Activated CD8-positive, alpha-beta memory T cell treated with anti-CD3 and anti-CD28 coated beads, Interleukin-2, amount 50 U/mL, for 4 hours (primary cell): ENCODE measurements at places on chromosomes 13 and 19.

DNA sequence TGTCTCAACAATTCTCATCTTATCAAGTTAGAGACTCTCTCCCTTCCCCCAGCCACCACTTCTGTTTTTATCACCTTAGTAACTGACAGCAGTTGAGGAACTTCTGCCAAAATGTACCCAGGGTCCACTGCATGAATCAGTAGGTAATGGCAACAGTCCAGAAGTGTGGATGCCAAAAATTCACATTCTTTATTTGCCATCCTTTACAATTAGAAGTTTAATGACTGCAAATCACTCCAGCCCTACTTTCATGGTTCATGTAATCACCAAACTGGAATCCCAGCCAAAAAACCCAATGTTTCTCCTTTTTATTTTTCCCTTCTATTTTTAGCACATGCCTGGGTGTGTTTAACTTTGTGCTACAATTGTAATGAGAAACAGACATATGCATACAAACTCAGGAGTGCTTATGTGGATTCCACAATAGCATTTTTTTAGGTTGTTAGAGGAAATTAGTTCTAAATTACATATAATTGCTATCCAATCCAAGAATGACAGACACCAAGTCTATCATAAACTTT lies 243.5 kb downstream of the RGCC start:
- DNase-seq: no peak

DNA sequence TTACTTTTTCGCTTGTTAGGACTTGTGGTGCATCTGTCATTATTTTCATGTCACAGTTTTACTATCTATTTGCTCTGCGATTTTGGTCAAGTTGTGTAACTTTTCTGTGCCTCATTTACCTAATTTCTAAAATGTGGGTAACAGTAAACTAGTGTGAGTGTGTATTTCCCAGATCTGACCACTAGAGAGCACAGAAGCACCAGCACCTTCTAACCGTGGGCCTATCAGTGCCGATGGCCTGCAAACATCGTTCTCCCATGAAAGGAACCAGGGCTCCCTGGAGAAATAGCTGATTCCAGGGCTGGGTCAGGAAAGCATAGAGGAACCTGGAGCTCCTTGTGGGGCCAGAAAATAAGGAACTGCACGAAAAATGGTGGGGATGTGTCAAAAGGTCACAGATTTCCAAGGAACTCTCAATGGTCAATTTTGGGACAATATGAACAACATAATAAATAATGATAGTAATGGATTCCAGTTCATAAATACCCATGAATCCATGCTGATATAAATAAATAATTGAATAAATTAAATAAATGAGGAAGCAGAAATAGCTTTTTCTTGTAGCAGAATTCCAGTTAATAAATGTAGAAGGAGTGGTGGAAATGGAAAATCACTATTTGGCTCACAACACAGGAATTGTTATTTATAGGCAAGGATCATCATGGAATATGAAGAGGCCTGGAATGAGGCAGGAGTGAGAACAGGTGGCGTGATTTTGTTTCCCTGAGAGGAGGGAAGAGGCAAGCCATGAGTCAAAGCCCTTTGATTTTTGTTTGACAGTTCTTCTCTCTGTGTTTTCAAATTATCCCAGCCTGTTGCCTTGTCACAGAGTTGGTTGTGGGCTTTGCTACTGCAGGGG lies 31.1 kb downstream of the CEACAM8 start:
- DNase-seq: no peak

DNA sequence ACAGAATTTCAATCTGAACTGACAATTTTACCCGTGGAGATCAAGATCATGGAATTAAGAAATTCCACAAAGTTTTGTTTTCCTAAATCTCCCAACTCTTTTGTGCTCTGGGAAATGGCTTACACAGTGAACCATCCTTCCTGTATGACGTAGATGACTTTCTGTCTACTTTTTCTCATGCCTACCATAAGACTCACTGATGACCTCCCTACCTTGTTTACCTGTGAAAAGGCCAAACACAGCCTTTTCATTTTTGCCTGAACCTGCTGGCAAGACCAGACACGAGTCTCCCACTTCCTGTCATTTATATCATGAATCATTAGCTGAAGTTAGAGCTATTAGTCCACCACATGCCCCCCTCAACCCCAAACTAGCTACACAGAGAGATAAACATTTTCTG lies 4.6 kb upstream of the KBTBD6 start:
- no peak for DNase-seq

GRCh38 chr19:4232614-4233281 lies 3.4 kb downstream of the EBI3 start:
- DNase-seq: no peak

GRCh38 chr13:76597868-76598267 lies 288.3 kb downstream of the KCTD12 start:
- no peak for DNase-seq

DNA sequence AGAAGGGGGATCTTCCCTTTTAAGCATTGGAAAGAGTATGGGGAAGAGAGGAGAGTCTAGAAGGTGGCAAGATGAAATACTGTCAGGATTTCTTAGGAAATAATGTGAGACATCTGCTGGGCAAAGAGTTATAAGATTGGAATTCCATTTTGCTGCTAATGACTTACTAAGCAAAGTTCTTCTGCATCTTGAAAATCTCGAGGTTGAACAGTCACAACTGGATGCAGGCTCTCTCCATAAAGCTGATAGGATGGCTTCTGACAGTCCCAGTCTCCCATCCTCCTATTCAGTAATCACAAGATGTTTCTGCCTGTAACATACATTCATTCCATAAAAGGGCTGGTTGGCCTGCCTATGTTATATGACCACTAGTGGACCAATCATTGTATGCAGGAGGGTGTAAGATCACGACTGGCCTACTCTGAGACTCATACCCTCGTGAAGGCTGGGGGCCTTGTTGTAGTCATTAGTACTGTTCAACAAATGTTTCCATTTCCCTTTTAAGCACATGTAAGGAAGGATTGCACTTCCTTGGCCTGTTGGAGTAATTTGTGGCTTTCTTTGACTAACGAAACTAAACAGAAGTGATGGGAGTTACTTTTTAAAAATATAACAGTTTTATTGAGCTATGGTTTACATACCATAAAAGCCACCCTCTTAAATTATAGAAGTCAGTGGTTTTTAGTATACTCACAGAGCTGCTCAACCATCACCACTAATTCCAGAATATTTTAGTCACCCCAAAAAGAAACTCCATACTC lies 45.0 kb upstream of the TDRD3 start:
- DNase-seq: no peak

DNA sequence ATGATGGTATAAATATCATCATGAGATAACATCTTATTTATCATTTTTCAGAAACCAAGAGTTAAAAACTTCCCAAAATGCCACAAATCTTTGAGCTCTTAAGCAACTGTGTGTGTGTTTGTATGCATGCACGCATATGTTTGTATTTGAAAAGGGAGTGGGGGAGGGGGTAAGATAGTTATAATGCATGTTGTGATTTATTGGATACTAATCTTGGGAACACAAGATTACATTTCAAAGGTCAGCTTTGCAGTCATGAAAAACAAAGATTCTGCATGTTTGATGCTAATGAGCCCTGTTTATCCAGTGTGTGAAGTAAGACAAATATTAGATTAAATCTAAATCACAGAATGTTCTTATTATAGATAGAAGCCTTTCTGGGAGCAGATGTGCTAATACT lies 355.9 kb downstream of the DCT start:
- no peak for DNase-seq

GRCh38 chr19:8477889-8478288 lies 24.6 kb downstream of the PRAM1 start:
- DNase-seq: no peak

- no peak for DNase-seq
Observed at GRCh38 chr19:33703821-33704220, 82.1 kb downstream of the CHST8 start.

- peak; percentile 81 for DNase-seq
Observed at GRCh38 chr13:99432609-99433542, 68.4 kb upstream of the TM9SF2 start.

DNA sequence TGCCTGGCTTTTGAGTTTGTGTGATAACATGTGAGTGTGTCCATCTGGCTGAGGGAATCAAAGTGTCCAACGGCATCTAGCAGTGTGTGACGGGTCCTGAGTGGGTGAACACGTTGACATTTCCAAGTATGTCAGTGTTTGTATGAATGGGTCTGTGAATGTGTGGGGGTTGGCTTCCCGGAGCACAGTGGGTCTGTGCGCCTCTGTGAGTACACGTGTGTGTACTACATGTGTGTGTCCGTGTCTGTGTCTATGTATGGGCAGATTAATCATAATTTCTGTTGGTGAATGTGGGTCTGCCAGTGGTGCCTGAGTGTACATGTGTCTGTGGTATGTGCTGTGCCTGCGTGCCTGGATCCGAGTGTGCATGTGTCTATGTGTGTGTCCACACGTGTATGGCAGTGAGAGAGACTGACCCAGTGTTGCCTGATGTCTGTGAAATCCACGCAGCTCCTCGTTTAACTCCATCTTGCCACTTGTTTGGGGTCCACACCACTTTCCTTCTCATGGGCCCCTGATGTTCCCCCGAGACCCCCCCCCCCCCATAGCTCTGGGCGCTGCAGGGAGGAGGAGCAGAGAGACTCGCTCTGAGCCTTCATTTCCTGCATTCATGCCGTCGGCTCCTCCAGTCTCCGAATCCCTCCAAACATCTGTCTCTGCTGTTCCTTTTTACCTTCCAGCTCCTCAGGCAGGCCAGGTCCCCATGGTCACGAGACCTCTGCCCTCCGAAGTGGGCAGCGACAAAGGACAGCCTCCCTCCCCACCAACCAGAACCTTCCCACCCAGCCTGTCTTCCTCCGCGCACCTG lies 5.3 kb downstream of the CCDC8 start:
- no peak for DNase-seq

- DNase-seq: no peak
Observed at GRCh38 chr13:113112893-113113845, 7.6 kb downstream of the F7 start.

GRCh38 chr19:55147545-55148251 lies 1.3 kb downstream of the TNNT1 start:
- DNase-seq: no peak

DNA sequence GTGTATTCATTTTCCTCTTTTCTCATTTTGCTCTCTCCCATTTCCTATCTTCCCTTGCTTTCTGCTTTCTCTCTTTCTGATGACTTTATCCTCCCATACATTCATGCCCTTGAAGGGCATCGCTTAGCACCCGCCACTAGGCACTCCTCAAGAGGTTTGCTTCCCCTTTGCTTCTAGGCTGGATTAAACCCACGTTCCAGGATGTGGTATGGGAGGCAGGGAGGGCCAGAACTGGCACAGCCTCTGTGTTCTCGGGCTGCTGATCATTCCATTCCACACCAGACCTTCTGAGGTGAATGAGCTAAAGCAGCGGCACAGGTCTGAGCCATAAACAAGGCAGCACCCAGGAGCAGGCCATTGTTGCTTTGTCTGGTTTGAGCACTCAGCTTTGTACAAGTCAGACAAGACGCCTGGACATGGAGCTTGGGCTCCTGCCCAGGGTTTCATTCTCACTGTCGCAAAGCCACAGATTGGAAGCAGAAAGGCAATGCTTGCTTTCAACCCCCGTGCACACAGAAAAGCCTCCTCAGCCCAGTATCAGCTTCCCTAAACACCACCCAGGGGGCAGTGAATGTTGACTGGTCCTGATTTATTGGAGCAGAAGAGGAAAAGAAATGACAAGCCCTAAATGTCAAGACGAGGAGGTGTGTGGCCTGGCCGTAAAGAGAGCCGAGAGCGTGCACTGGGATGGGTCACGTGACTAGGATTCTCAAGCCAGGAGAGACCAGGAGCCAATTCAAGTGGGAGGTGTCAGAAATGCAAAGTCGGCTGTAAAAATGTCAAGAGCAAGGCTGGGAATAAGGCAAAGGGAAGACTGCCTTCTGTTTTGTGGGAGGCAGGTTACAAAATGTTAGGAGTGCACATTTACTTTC lies 218.0 kb upstream of the SERP2 start:
- DNase-seq: no peak

DNA sequence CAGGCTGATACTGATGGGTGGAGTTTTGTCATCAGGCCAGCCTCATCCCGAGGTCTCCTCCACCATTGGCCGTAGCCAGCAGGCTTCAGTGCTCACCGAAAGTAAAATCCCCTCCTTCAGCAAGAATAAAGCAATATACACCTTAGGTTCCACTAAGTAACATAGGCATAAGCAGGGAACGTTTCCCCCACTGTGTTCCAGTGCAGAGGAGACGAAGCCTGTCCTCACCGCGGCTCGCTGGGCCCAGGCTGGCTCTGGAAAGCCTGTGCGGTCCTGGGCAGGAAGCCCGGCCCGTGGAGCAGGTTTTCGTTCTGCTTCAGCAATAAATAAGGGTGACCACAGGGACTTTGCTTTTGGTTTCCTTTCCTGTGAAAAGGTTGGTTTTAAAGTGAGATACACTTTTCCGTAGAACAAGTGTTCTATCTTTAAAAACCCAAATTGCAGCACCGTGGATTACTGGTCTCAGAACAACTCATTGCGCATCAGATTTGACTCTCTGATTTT lies 16.3 kb upstream of the TEX29 start:
- no peak for DNase-seq

- DNase-seq: no peak
Observed at GRCh38 chr13:46168783-46169182, 13.2 kb downstream of the LCP1 start.

DNA sequence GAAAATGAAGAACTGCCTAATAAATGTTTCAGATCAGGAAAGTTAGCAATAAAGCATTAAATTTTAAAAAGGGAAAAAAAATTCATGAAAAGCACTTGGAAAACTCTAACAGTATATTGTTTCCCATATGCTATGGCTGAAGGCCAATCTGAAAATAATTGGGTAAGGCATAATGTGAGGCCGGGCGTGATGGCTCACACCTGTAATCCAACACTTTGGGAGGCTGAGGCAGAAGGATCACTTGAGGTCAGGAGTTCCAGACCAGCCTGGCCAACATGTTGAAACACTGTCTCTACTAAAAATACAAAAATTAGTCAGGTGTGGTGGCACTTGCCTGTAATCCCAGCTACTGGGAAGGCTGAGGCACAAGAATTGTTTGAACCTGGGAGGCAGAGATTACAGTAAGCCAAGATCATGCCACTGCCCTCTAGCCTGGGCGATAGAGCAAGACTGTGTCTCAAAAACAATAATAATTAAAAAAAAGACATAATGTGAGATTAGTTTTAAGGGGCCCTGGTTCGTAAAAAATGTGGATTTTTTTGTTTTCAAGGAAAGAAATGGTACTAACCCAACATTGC lies 15.2 kb downstream of the INTS6 start:
- no peak for DNase-seq

DNA sequence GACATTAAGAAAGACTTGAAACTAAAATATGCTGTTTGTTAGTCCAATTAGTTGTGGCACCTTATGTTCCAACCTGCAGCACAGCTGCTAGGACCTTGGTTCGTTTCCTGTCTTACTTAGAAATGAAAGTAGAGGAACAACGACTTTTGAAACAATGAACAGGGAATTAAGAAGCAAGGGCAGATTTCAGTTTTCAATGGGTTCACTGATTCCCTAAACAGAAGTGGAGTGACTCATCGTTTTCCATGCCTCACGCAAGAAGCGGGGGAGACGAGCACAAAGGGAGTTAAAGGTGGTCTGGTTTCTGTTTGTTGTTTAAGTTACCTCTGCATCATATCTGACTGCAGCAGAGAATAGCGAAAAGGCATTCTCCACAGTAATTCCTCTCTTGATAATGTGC lies 44.8 kb downstream of the PHF11 start:
- DNase-seq: peak; percentile 19
